ENCODE measurements at places on chromosomes 7 and 10. TPM values are rescaled to one million over a fixed set of nuclear protein-coding genes. Genes with fewer than 3 reads are reported as not detected.

DNA sequence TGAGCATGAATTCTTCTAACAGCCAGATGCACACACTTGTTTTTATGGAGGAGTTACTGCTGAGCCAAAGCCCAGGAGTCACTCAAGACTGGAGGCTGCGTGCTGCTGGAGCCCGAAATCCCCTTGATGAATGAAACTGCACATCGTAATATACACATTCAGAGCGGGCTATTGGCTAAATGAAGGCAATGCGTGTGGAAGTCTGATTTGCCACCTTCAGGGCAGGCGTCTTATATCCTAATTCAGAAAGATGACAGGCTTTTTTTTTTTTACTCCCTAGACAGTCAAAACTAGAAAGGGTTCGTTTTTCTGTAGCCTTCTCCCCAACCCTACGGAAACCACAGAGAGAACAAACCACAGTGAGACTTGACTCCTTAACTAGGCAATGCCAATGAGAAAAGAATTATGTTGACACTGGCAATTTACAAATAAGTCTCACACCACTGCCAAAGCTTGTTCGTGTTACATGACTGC, 227.2 kb upstream of the KLF14 start:
- DNase-seq = peak; percentile 90

DNA sequence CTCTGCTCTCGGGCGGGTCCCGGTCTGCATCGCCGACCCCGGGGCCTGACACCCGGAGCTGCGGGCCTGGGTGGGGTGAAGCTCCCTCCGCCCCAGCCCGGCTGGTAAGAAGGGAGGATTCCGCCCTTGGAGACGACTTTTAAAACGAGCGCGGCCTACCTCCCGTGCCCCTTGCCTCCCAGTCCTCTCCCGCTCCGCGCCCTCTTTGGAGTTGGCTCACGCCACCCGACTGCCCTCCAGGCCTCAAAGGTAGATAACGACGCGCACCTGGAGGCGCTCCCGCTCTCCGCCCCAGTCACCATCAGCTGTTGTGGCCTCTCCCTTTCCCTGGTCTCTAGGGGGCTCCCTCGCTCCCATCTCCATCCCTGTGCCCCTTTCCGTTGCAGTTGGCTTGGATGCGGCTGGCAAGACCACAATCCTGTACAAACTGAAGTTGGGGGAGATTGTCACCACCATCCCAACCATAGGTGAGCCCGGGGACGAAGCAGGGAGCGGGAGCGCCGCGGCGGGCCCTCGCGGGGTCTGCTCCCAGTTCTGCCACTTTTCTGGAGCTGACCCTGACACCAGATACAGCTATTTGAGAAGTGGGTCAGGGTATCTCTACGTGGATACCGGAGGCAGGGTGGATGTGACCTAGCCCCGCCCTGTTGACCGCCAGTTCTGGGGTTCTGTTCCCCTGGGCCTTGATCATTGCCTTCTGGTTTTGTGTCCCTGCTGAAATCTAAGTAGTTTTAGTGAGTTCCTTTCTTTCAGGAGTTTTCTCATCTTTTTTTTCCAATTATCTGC, 679 bp downstream of the ARF5 start:
- peak; percentile 33 for DNase-seq

DNA sequence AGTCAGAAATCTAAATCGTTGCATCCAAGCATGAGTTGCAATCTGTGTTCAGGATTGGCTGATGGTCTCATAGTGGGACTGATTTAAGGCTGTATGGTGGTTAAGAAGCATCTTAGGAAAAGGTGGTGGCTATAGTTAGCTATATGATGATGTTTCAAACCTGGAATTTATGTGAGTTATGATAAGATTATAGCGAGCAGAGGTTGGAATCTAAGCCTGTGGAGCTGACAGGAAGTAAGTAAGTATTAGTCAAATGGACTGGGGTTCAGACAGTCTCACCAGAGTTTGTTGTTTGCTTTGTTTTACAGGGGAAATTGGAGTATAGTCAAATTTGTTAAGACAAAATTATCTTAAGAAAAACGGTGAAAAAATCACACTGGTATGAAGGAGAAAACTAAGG, 56.7 kb downstream of the ANKRD7 start:
- no peak for DNase-seq

- no peak for DNase-seq
Observed at GRCh38 chr7:55484834-55485233, 87.5 kb downstream of the VOPP1 start.

GRCh38 chr10:89540420-89540949, 5.1 kb upstream of the SLC16A12 start:
- no peak for DNase-seq

- no peak for DNase-seq
Observed at GRCh38 chr10:45461034-45461433, 87.0 kb downstream of the ALOX5 start.

DNA sequence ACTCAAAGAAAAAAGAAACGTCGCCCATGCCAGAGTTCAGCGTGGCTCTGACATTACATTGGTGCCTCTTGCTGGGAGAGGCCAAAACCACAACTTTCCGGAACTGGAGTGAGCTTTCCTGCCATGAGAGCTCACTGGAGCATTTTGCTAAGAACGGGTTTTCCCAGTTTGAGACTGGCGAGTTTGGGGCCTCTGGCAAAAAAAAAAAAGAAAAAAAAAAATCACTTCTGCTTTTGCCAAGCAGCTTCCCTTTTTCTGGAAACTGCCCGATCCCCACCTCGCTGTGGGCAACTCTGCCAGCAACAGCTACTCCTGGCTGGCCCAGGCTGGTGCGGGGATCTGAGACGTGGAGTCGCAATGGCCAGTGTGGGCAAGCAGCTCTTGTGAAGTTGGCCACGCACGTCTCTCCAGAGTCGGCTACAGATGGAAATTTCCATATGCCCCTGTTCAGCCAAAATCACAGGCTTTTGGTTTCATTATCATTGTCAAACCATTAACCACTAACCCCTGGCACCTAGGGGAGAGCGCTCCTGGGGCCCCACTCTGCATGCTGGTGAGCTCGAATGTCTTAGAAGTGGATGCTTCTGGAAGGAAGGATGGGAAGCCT, 25.7 kb downstream of the PRKAG2 start:
- peak; percentile 30 for DNase-seq

DNA sequence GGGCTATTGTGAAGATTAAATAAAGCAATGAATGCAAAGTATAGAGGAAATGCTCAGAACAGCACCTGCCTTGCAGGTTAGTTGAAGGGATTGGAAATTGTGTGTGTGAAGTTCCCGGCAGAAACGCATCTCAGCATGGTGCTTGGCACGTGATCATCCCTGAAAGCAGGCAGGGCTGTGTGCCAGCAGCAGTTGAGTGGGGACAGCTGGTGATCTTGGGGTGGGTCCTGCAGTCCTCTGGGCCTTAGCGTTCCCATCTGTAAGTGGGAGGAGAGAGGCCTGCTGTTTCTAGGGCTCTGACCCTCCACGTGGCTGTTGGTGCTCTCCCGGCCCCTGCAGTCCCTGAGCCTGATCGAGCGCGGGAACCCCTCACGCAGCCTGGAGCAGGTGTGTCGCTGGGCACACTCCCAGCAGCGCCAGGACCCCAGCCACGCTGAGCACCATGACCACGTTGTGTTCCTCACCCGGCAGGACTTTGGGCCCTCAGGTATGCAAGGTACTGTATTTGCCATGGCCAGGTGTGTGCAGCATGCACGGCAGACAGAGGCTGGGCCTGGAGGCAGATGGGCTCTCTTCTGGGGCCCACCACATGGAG, 55.3 kb downstream of the TBATA start:
- DNase-seq = no peak

DNA sequence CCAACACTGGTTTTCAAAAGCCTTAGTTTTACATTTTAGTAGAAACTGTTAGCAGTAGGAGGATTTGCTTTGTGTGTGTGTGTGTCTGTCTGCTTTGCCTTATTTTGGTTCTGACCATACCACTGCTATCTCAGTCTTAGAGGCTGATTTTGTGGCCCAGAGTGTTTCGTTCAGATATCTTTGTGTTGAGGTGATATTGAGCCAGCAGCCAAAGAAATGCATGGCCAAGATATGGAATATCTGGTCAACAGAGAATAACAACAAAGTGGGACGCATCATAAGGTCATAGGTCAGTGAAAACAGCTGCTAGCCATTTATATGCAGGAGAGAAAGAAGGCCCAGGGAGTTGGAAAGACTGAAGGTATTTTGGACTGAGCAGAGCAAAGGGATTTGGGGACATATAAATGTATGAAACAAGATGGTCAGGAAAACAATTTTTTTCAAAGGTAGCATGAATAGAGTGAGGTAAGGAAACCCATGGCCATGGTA, 47.7 kb downstream of the KIAA1217 start:
- no peak for DNase-seq

- DNase-seq = no peak
Observed at GRCh38 chr7:85412912-85413311, 226.1 kb upstream of the SEMA3D start.

GRCh38 chr7:157004521-157005455, 5.7 kb downstream of the MNX1 start:
- DNase-seq = no peak

DNA sequence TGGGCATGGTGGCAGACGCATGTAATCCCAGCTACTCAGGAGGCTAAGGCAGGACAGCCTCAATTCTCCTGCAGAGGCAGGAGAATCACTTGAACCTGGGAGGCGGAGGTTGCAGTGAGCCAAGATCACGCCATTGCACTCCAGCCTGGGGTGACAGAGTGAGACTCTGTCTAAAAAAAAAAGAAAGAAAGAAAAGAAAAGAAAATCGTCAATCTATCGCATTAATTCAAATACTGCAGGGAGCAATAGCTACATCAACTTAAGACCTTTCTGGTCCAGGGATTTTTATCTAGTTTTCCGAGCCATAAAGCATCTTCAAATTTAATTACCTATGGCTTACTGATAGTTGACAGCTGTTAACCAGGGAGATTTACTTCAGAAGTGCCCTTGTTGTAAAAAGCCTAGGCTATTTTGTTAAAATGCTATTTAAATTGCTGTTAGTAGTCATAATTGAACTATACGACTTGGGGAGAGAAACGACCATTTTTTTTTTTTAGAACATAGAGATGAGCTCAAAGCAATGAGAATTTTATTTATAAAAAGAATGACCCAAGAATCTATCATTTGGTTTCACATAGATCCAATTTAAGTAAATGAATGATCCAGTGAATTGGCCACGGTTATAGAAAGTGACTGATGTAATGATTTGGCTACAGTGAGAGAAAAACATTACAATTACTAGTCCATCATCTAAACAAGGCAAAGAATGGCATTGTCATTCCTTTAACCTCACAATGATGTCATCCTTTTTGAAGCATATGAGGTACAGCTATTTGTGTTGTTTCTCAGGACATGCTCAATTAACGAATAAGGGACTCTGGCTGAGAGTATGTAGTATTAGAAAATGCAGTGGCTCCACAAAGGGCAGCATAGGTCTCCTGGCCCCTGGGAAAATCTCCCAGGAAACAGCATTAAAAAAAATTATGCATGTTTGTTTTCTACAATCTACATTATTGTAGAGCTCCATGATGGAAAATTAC, 85.3 kb downstream of the SEMA3C start:
- no peak for DNase-seq

GRCh38 chr10:12709000-12709401, 292.5 kb downstream of the CCDC3 start:
- no peak for DNase-seq

DNA sequence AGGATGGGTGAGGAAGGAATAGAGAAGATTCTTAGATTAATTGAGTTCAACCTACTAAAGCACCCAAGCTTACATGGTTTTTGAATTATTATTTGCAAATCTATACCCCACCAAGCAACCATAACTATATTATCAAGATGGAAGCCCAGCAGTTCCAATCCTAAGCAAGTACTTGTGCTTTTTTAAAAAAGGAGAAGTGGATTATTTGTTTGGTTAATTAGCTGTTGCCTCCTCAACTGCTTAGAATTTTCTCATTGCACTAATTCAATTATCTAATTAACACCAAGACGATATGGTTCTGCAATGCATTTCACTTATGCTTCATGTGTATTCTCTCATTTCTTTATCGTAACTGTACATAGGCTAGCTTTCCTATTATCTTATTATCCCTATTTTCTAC, 27.3 kb upstream of the WIPF3 start:
- no peak for DNase-seq

DNA sequence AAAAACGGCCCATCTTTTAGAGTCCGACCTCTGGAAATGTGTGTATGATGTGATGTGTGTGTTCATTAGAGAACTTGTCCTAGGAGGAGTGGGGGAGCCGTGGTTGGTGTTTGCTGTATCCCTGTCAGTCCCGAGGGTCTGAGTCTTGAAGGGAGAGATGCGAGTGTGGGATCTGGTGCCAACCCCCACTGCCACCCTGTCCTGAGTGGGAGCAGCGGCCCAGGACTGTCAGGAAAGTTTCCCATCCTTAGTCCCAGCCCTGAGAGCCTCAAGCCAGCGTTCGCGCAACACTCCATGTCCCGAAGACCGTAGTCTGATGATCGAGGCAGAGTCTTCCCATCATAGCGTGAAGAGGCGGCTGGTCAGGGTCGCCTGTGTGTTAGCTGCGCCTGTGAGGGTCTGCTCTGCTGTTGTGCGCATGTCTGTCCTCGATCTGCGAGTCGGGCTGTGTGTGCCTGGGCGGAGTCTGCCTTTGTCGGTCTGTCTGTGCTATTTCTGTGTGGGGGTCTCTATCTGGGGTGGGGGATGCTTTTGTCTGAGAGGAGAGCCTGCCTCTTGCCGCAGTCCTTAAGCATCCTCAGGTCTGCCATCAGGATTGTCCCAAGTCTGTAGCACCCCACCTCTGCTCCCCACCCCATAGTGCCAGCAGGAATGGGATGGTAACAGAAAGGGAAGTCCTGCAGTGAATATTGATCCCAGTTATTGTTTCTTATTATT, 514 bp upstream of the CHAT start:
- DNase-seq = no peak

DNA sequence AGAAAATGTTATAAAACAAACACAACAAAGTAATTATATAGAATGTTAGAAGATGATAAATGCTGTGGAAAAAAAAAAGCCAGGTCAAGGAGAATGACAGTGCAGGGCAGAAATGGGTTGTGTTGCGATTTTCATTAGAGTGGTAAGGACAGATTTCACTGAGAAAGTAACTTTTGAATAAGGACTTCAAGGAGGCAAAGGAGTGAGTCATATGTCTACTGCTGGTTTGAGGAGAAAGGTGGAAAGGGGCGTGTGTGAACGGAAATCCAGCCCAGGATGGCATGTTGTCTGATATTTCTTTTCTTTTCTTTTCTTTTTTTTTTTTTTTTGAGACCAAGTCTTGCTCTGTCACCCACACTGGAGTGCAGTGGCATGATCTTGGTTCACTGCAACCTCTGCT, 12.3 kb upstream of the DLD start:
- DNase-seq = no peak

- DNase-seq = no peak
Observed at GRCh38 chr10:79492839-79493238, 19.5 kb upstream of the EIF5AL1 start.

DNA sequence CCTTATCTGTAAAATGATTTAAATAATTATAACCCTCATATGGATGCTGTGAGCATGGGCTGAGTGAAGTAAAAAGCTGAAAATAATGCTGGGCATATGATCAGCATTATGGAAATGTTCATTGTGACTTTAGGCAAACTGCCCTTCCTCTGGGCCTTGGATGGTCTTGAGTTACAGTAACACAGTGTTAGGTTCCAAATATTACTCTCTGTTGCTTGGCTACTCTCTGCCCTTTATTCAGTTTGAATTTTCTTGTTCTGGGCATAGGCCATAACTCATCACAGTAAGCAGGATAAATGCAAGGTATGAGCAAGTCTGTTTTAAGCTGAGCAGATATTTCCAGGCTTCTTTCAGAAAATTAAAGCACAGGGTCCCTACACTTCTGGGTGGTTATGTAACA, 868.0 kb downstream of the KCNMA1 start:
- DNase-seq = no peak

GRCh38 chr7:156423876-156424275, 216.7 kb upstream of the RNF32 start:
- DNase-seq = no peak

NRP1 gene
- 0.40 TPM for total RNA-seq

SGPL1 gene
- total RNA-seq = 22.3 TPM

STEAP1B gene
- 0.17 TPM for total RNA-seq

SYT15 gene
- total RNA-seq = 1.2 TPM

EIF5AL1 gene
- total RNA-seq = 0.06 TPM

NAT16 gene
- total RNA-seq = not detected

ZWINT gene
- total RNA-seq = 102 TPM
